ENCODE measurements at places on chromosomes 2 and 18. TPM values are rescaled to one million over a fixed set of nuclear protein-coding genes. Genes with fewer than 3 reads are reported as not detected.

Gene REG3A
- total RNA-seq = not detected

Gene NMUR1
- total RNA-seq = not detected

Gene GCG
- not detected for total RNA-seq

Gene EPB41L3
- 0.52 TPM for total RNA-seq

Gene ANKRD30B
- total RNA-seq = not detected

Gene CCBE1
- 12.5 TPM for total RNA-seq

Gene ONECUT2
- 0.32 TPM for total RNA-seq

Gene AGXT
- not detected for total RNA-seq

Gene VIT
- not detected for total RNA-seq

Gene FHOD3
- total RNA-seq = 2.3 TPM

Gene SERPINB13
- total RNA-seq = not detected

Gene ALPP
- 2.7 TPM for total RNA-seq

Gene POTEJ
- total RNA-seq = not detected

Gene PCARE
- total RNA-seq = not detected

Gene ANO7
- 2.2 TPM for total RNA-seq

Gene NEU4
- total RNA-seq = 0.25 TPM

Gene B3GNT7
- total RNA-seq = 2.8 TPM

Gene TMEFF2
- total RNA-seq = 0.33 TPM

Gene NT5DC4
- total RNA-seq = not detected

Gene SERPINB10
- not detected for total RNA-seq

Gene PDCD1
- not detected for total RNA-seq

Gene SRD5A2
- total RNA-seq = not detected

Gene C2orf81
- 2.2 TPM for total RNA-seq

Gene CXCR4
- total RNA-seq = 0.85 TPM

Gene FN1
- 264 TPM for total RNA-seq

Gene CRYGD
- not detected for total RNA-seq

Gene UGT1A3
- total RNA-seq = 0.19 TPM

Gene DCDC2C
- total RNA-seq = not detected

Gene EVA1A
- 7.8 TPM for total RNA-seq

Gene NOP58
- total RNA-seq = 115 TPM

Gene SFTPB
- not detected for total RNA-seq

Gene SULT1C3
- total RNA-seq = not detected

Gene NR4A2
- 2.4 TPM for total RNA-seq

Gene EVX2
- not detected for total RNA-seq

Gene SLC19A3
- total RNA-seq = 2.9 TPM

Gene RPRD1A
- total RNA-seq = 15.4 TPM

Gene CHST9
- not detected for total RNA-seq

Gene ICA1L
- total RNA-seq = 2.5 TPM

Gene COLEC12
- total RNA-seq = not detected

All from A549 treated with ZK216348 at 1 μM for 4 hours (cell line).